ENCODE measurements at places on chromosomes 11 and 22. TPM values are rescaled to one million over a fixed set of nuclear protein-coding genes. Genes with fewer than 3 reads are reported as not detected.

- no peaks in the 10 kb centered on the region for H3K27me3 ChIP-seq
- H3K4me3 ChIP-seq = no peak overlapping the region
- H3K4me1 ChIP-seq = peaks cover 14% of the 10 kb centered on the region
- H3K27ac ChIP-seq = peak overlapping the region; percentile 50
Observed at GRCh38 chr11:10899121-10899830, 41.4 kb upstream of the ZBED5 start.

DNA sequence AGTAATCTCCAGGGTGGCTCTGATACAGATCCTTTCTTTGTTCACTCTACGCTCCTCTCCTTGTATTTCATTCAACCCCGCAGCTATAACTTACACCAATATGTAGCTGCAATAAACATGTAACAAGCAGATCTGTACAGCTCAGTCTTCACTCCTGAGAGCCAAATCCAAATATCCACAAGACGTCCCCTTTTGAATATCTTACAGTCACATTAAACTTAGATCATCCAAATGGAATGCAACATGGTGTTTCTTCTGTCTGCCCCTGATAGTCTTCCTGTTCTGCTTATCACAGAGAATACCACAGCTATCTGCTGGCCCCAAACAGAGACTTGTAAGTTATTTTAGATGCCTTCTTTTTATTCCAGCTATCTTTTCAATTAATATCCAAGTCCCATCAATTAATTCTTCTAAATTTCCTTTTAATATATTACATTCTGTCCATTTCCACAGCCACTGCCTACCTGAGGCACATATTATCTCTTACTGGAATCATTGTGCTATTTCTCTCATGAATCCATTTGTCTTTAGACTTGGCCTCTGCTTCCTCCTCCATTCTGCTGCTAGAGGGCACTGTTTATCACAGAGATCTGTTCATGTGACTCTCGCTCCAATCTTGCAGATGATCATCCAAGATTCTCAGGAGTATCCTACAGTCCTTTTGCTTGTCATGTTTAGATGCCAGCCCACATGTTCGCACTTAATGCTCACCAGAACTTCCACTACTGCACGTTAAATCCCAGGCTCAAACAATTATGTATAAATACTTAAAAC, 908.6 kb downstream of the NTM start:
- no peaks in the 10 kb centered on the region for H3K27me3 ChIP-seq
- DNase-seq = no peak
- H3K36me3 ChIP-seq = no peaks in the 10 kb centered on the region
- no peaks in the 10 kb centered on the region for H3K4me1 ChIP-seq

DNA sequence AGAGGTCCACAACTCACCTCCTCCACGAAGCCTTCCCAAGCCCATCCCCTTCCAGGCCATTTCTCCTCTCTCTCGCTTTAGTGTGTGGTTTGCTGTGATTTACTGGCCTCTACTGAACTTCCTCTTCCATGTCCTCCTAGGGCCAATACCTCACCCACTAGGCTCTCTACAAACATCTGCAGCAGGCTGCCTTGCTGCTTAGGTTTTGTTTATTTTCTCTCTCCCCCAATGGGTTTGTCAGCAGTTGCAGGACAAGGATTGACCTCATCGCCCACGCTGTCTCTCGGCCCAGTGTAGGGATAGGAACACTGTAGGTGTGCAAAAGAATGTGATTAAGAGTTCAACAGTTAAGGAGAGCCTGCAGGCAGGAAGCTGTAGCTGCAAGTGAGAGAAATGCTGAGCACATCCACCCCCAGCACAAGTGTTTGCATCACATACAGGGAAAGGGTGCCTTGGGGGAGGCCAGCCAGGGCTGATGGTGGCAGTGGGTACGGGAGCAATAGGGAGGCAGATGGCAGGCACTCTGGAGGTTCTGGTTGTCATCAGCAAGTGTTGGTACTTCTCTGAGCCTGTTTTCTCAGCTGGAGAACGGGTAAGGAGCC, 1.4 kb downstream of the PC start:
- H3K27me3 ChIP-seq = no peaks in the 10 kb centered on the region
- no peak overlapping the region for H3K4me3 ChIP-seq
- peak overlapping the region; percentile 16 for H3K27ac ChIP-seq
- H3K4me1 ChIP-seq = peaks cover 48% of the 10 kb centered on the region
- no peaks in the 10 kb centered on the region for H3K36me3 ChIP-seq
- no peak for DNase-seq

DNA sequence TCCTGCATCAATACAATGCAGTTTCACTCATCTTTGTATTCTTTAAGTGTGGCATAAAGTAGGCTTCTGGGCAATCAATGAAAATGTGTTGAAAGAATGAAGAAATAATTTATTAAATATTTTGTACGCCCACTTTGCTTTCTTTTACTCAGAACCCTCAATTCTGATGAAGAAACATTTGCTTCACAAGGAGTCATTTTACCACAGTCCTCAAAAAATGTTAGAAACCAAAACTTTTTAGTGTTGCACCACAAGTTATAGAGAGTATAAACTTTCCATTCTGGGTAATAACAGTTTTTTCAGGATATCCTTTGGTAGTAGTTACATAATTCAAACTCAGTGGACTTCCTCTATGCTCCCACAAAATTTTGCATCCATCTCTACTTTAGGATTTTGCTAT, 360.5 kb downstream of the DLG2 start:
- H3K4me3 ChIP-seq = no peak overlapping the region
- H3K27me3 ChIP-seq = no peaks in the 10 kb centered on the region
- no peak overlapping the region for H3K27ac ChIP-seq
- H3K4me1 ChIP-seq = no peaks in the 10 kb centered on the region
- H3K36me3 ChIP-seq = no peaks in the 10 kb centered on the region
- DNase-seq = no peak

Gene NCR3LG1
- 0.13 TPM for polyA plus RNA-seq

Gene TMPRSS4
- not detected for polyA plus RNA-seq

Gene LRP4
- 5.9 TPM for polyA plus RNA-seq

DNA sequence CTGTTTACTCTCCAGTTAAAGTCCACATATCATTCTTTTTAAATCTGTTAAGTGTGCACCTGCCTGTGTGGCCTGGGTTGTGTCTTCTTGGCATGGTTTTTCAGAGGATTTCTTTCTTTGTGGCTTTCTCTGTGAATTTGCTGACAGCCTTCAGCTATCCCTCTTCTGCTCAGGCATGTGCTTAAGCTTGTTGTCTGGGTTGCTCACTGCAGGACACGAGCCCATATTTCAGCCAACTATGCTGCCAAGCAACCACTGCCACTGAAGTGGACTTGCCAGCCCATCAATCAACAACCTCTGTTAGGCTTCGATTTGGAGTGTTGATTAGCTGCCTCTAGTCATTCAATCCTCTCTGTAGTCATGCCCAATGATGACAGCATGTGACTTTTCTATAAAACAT, 18.4 kb downstream of the OR51I2 start:
- DNase-seq = no peak
- H3K27me3 ChIP-seq = no peaks in the 10 kb centered on the region
- H3K27ac ChIP-seq = no peak overlapping the region
- no peak overlapping the region for H3K4me3 ChIP-seq

Measured in adrenal gland (tissue), 19 donors.